ENCODE measurements at places on chromosomes 16 and 17.

DNA sequence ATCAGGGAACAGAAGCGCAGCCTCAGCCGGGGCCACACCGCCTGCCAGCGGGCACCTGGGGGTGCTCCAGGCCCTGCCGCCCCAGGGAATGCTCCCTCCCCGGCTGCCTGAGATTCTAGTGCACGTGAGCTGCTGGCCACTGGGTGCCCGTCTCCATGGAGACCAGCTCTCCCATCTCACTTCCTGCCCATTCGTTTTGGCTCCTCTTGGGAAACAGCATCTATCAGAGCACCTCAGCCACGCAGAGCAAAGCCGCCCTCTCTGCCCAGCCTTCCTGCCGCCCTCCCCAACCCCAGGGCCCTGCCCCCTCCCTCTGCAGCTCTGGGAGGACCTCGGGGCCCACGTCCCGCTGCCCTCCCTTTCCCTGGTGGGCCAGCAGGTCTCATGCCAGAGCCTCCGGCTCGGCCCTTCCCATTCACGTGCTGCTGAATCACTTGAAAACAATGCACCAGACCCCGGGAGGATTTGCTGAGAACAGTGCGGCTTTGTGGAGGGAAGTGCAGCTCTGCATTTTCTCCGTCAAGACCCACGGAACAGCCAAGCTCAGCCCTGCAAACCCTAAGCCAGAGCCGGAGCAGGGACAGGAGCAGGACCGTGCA is 19.4 kb downstream of the CEP295NL start:
- DNase-seq, result peak; percentile 97

GRCh38 chr17:41167561-41167960 is 460 bp downstream of the KRTAP4-3 start:
- no peak for DNase-seq

DNA sequence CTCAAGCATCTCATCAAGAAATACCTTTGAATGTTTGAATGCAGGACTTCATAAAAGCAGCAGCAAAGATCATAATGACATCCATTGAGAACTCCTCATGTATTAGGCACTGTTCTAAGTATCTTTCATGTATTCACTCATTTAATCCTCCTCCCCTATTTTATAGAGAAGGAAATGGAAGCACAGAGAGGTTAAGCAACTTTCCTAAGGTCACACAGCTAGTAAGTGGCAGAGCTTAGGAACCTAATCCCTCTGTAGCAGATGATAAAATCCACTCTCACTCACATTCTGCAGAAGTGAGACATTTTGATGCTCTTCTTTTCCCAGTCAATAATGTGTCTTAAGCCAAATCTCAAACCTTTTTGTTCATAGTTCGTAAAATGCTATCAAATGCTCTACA is 350.8 kb upstream of the C16orf82 start:
- DNase-seq, result no peak

- DNase-seq, result no peak
These were observed 47.1 kb upstream of the SDK2 start for GRCh38 chr17:73691321-73691766.

Measured in globus pallidus (tissue), 1 donor.